Left renal pelvis (tissue), 4 donors: ENCODE measurements at places on chromosomes 7 and 10. TPM values are rescaled to one million over a fixed set of nuclear protein-coding genes. Genes with fewer than 3 reads are reported as not detected.
A peak's percentile ranks its signal among the peaks of the same experiment; 100 is the strongest.

TUBB8 gene
- polyA plus RNA-seq: 0.22 TPM

- DNase-seq: no peak
These were observed 50.6 kb upstream of the FZD9 start for GRCh38 chr7:73382934-73383503.

- no peak for DNase-seq
These were observed at the start of gene FAM171A1 for GRCh38 chr10:15370856-15371701. Gene FAM171A1, minus strand, starts transcription at chr10:15371289. Its CDS starts 237 bp downstream, at chr10:15371052.

ST8SIA6 gene
- 0.67 TPM for polyA plus RNA-seq

DNA sequence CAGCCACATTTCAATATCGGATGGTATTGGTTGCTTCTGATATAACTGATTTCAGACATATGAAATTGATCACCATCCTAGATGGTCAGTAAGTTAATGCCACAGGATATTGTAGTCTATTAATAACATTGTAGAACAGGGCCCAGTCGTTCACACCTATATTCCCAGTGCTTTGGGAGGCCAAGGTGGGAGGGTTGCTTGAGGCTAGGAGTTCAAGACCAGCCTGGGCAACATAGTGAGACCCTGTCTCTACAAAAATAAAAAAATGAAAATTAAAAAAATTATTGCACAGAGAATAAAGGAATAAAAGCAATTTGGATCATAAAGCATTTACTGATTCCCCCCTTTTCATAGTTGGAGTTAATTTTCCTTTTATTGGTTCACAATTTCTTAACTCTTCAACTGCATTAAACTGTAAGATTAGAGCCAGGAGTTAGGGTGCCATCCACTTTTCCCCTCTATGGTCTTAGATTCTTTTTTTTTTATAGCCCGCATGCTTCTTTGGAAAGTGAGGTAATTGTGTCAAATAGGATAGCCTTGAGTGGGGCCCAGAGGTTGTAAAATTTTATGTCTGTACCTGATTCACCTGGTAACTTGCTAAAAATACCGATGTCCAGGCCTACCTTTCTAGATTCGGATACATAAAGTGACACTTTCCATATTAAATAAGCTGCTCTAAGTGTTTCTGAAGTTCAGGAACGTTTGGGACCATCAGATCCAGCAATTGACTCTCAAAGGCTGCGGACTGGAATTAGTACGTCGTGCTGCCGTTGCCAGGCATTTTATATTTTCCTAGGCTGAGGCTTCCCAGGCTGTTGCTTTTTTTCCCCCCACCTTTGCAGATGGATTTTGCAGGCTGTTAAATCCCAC is 24.7 kb downstream of the ADK start:
- DNase-seq: no peak

GRCh38 chr10:86355571-86356038 is 11.0 kb downstream of the GRID1 start:
- DNase-seq: no peak

DNA sequence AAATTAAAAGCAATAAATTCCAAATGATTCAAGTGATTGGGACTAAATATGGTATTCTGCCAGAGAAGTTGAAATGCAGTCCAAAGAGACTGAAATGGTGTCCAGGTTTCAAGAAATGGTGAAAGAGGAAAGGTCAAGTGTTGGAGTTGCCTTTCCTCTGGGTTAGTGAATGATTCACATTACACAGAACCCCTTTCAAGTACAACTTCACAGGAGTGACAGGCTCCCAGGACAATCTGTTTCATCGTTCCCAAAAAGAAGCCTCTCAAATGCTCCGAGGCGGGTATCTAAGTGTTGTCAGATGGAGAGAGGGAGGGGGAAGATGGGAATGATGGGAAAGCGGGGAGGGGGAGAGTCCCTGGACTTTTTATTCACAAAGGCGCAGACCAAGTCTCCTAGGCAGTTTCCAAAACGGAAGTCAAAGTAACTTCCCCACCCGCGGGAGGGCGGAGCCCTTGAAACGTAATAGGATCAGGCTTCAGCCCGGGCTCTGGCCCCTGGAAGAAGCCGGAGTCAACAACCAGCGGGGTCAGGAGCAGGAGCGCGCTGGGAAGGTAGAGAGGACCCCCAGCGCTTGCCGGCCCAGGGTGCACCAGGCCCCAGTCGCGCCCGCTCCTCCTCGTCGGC is 754 bp downstream of the SLC25A13 start:
- peak; percentile 84 for DNase-seq

TDRD1 gene
- polyA plus RNA-seq: 0.06 TPM

GRCh38 chr7:135991322-135991721 is 14.2 kb upstream of the MTPN start:
- DNase-seq: no peak

SVOPL gene
- polyA plus RNA-seq: 0.31 TPM

TRIM56 gene
- polyA plus RNA-seq: 20.6 TPM
